ENCODE measurements at places on chromosomes 5 and 9. TPM values are rescaled to one million over a fixed set of nuclear protein-coding genes. Genes with fewer than 3 reads are reported as not detected.

Gene PCSK5
- total RNA-seq: 7.9 TPM

Gene FEM1C
- total RNA-seq: 23.2 TPM

Gene GDA
- total RNA-seq: 0.29 TPM

Gene PIP5K1B
- total RNA-seq: 50.1 TPM

Gene HACD4
- 2.1 TPM for total RNA-seq

Gene IGFBPL1
- 0.31 TPM for total RNA-seq

Gene C5orf52
- not detected for total RNA-seq

Gene TMEM232
- 2.1 TPM for total RNA-seq

Gene CCDC183
- total RNA-seq: 1.1 TPM

Gene PHYHD1
- 28.2 TPM for total RNA-seq

Gene FAT2
- 0.44 TPM for total RNA-seq

Gene MRPL50
- 19.9 TPM for total RNA-seq

Gene SH3GLB2
- total RNA-seq: 39.6 TPM

Gene ZNF608
- total RNA-seq: 28.0 TPM

- DNase-seq: no peak
These were observed 137.9 kb downstream of the FAM114A2 start for GRCh38 chr5:153900703-153901395.

DNA sequence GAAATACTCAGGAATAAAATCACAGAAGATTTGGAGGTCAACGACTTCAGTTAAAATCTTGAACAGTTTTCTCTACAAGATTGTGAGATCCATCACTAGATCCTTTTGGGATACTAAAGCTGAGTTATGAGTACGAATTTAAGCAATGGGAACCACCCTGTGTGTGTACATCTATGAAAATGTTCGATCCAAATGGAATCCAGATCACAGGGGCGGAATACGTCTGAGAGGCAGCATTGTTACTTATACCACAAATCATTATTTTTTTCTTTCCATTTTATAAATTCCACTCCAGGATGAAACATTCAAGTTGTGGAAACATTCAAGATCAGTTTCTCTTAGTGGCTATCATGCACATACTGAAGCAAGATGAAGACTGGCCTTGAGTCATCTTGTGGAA, 239.3 kb upstream of the PAPPA start:
- DNase-seq: no peak

GRCh38 chr5:600886-601541, 11.1 kb upstream of the CEP72 start:
- DNase-seq: no peak

GRCh38 chr5:17315710-17316221, 98.3 kb downstream of the BASP1 start:
- DNase-seq: no peak

DNA sequence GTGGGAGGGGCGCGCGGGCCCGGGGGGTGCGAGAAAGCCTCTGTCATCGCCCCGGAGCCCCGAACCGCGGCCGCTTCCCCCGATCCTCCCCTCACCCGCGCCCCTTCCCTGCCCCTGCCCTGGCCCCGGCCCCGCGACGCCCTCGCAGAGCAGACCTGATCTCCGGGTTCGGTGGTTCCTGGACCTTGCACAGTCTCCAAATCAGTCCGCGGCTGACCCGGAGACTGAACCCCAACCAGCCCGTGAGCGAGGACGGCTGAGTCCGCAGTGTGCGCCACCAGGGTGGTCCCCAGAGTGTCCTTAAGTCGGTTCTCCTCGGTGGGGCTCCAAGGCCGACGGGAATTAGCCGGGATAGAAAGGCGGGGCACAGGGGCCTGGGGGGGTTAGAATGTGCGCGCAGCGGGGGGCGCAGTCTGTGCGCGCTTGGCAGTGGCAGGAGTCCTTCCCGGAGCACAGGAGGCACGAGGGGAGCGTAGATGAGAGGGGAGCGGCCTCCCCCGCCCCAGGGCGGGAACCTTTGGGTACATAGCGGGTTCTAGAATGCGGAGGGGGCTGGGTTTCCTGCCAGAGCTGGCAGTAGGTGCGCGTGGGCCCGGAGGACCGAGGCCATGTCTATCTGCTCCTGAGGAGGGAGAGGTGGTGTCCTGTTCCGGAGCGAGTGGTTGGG, 779 bp downstream of the PKN3 start:
- DNase-seq: peak; percentile 79

DNA sequence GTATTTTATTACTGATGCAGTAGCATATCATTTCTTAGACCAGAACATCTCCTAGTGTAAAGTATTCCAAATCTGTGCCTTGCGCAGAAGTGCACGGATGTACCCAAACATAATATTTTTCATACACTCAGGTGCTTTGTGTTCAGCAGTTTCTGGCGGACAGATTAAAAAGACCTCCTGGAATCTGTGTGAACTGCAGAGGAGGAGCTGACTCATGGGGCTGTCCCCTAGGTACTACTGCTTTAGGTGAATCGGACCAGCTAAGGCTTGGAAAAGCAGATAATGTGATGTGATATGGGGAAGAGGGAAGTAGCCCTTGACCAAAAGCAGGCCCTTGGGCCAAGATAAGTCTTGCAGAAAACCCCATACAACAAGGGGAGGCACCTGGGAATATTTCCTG, 310.1 kb downstream of the PLK2 start:
- DNase-seq: no peak

DNA sequence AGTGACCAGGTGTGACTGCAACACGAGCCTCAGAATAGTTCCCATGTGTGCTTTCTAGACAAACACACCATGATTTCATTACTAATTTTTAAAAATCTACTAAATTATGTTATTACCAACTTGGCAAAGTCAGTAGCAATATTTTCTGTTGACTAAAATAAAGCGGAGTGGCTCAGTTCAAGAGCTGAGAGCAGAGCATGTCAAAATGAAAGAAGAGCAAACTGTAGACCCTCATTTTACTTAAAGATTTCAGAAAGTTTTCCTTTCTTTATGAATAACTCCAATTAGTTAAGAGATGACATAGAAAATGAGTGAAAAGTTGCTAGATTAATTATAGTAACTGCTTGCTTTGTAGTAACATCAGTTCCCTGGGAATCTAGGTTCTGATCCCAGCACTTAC, 17.9 kb downstream of the OXCT1 start:
- no peak for DNase-seq

DNA sequence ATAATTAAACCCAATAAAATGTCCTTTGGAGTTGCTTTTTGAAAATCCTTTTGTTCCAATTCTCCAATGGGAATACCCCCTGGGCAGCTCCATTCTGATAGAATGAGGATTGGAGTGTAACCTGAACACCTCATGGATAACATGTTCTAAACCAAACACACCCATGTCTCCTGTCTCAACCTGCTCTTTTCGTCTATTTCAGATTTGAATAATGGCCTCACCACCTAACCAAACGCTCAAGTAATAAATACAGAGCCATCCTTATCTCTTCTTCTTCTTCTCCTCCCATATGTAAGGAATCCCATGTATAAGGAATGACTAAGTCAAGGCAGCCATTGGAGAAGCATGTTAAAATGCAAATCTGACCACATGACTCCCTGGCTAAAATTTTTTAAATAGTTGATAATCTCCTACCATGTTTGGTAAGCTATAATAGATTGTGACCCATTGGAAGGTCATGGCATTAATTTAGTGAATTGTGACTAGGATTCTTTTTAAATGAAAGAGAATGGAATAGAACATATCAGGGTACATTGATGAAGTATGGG, 26.0 kb downstream of the ELL2 start:
- DNase-seq: no peak

DNA sequence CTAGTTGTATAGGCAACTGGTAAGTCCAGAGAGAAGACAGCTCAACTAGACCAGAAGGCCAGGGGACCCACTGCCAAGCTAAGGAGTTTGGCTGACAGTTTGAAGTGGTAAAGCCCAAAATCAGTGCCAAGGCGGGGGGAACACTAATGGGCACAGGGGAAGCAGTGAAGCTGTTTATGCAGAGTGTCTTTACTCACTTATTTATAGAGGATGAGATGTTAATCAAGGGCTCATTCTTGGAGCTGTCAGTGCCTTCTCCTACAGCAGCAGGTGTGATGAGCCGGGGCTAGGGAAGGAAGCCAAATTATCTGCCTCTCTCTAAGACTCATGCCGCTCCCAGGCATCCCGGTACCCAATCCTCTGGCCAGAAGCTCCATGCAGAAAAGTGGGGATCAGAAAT, 75.2 kb upstream of the GALNT10 start:
- DNase-seq: no peak

DNA sequence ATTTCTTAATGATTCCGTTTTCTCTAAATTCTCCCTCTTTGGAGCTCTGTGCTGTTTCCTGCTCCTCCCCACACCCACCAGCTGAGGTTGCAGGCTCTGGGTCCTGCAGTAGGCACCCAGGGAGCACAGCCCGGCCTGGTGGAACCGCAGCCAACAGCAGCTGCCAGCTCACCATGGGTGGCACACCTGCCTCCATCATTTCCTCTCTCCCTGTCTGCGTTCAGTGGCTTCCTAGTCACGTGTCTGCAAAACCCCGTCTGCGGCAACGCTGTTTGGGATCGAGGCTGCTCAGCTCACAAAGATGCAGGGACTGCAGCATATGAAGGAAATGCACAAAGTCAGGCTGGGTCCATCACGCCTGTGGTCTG, 367.8 kb downstream of the IRX2 start:
- DNase-seq: no peak

DNA sequence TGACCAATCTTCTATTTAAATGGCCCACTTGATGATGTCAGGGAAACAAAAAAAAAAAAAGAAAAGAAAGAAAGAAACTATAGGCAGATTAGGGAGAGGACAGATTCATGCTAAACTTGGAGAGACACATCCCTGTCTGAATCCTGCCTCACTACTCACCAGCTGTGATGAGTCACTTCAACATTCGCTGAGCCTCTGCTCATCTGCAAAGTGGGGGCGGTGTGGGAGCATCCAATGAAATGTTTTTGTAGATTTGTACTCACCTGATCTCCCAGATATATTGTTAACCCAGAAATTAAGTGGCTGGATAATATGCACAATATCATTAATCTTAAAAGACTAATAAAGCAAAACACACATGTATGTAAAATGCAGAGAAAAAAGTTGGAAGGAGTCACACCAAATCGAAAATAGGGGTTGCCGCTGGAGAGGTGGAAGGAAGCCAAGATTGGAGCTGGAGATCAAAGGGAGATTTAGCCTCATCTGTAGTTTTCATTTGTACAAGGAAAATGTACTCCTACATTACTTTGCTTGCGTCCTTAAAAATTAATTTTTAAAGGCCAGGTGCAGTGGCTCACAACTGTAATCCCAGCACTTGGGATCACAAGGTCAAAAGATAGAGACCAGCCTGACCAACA, 17.0 kb upstream of the ERGIC1 start:
- DNase-seq: no peak

GRCh38 chr9:112479221-112479620, 7.4 kb upstream of the KIAA1958 start:
- DNase-seq: no peak

DNA sequence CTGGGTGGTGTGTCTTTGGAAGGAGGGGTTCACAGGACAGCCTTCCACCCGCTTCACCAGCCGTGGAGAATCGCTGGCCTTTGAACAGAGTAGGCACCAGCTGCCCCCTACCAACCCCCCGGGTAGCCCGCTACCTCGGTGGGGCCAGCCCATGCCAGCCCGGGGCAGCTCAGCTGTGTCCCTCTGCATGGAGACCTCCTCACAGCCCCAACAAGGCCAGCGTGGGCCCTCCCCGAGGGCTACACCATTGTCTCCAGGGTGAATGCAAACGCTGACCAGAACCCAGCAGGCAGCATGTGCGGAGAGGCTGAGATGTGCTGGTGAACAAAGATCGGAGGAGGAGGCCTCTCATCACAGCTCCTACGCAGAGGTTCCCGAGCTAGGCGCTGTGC, 51.9 kb downstream of the LMX1B start:
- DNase-seq: no peak

GRCh38 chr5:77991084-77991483, 214.9 kb upstream of the TBCA start:
- DNase-seq: no peak

DNA sequence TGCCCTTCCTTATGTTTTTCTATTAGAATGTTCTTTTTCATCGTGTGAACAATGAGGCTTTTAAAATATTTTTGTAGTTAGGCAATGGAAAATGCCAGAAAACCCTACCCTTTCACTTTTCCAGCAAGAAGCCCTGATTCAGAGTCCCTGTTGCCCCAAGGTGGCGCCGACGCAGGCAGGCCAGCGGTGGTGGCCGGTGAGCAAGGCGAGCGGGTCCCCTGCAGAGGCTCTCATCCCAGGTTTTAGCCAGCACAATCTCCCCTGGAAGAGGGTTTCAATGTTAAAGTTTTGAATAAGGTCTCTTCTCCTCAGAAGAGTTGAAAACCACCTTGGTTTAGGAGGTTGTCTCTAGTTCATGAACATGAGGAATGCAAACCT, 40.8 kb upstream of the CKMT2 start:
- DNase-seq: no peak

DNA sequence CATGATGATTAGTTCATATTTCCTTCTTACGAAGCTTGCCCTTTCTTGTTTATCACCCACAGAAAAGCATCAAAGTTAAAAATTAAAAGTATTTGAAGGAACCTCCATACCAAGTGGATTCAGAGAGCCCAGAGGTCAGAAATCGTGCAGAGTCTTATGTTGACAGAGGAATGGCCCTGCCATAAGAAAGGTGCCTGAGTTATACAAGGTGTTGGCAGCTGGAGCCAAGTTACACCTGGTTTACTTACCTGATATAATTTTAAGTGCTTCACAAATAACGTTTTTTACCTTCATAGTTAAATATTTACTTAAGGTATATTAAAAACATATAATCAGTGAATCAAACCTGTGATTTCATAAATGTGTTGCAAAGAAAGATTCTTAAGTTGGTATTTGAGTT, 42.3 kb upstream of the DHFR start:
- no peak for DNase-seq

DNA sequence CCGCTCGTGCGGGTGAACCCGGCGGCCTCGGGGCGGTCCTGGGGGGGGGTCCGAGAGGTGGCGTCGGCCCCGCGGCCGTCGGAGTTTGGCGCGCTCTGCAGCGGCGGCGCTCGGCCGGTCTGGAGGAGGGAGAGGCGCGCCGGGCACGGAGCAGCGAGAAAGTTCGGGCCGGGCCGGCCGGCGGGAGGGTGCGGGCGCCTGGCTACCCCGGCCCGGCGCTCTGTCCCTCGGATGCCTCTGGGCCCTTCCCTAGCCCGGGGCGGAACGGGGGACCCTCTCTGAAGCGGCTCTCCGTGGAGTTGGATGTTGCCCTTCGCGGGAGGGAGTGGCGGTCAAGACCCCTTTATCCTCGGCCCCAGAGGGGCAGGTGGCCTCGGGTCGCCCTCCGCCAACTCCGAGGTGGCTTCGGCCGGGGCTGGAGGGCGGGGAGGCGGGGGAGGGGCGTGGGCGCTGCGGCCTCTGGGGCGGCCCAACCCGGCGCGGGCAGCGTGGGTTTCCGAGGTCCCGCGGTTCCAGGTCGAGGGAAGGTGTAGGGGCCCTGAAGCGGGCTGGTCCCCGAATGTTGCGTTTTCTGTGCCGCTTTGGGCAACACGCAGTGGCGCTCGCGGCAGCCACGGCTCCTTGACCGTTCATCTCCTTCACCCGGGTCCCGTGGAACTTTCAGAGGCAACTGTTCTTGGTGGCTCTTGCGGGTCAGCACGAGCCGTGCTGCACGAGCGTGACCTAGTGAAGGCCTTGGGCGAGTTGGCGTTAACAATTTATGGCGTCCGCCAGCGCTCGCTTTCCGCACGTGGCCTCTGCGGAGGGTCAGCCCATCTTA, 290.5 kb downstream of the DOCK8 start:
- peak; percentile 42 for DNase-seq

Measured in left cardiac atrium (tissue), 4 donors.